ENCODE measurements at places on chromosomes 4 and X.

DNA sequence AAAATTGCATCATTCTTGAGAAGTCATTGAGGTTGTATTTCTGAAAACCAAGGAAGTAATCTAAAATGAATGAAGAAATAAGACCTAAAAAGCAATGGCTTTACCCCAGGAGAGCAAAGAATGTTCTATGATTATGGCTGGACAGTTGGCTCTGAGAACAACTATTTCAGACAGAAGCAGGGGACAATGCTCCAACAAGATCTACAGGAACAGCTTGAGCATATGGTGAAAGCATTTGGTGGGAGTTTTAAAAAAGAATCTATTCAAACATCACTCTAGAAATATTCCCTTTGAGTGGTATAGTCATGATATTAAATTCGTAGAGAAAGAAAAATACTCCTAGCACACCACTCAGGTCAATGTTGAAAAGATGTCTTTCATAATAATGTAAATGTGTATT lies 26.7 kb downstream of the DYNLT3 start:
- DNase-seq = no peak

DNA sequence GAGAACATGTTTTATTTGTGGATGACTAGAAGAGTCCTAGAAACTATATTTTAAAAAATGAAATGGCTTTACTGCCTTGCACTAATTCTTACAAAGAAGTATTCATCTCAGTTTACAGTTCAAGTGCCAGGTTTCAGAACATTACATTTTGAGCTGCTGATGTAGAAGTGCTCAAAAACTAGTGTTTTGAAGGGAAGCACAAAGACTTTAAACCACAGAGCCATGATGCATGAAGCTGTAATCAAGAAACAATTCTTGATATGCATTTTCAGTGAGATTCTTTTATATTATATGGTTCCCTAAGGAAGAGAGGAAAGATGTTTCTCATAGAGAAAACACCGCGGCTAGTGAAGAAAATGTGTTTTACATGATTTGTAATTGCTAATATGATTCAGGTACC lies 1163.0 kb downstream of the RAPGEF2 start:
- no peak for DNase-seq

DNA sequence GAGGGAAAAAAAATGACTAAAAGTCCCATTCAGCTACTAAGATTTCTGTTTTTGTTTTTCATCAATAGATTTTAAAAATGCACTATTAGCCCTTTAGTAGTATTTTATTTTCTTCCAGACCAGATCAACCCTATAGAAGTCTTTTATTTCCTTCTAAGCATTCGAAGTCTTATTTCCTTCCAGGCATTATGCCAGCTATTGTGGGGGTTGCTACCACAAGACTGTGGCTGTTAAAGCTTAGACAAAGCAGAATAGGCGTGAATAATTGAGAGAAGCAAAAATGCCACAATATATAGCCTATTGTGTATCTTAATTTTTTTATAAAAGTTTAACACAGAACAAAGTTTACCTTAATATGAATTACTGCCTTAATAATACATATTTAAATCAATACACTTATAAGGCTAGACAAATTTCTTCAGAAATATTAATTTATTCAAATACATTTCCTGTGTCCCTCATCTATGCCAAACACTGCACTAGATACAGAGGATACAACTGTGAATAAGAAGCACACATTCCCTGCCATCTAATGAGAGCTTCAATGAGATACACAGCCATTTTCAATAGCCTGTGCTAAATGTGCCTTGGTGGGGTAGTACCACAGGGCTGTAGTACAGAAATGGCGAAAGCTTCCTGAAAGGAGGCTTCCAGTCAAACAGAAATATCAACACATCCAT lies 33.1 kb downstream of the SLC10A7 start:
- no peak for DNase-seq

GRCh38 chr4:6292376-6293096 lies 22.9 kb downstream of the WFS1 start:
- no peak for DNase-seq

GRCh38 chr4:174575436-174575835 lies 53.1 kb upstream of the HPGD start:
- DNase-seq = no peak

GRCh38 chr4:13970349-13970748 lies 342.8 kb upstream of the BOD1L1 start:
- DNase-seq = no peak

DNA sequence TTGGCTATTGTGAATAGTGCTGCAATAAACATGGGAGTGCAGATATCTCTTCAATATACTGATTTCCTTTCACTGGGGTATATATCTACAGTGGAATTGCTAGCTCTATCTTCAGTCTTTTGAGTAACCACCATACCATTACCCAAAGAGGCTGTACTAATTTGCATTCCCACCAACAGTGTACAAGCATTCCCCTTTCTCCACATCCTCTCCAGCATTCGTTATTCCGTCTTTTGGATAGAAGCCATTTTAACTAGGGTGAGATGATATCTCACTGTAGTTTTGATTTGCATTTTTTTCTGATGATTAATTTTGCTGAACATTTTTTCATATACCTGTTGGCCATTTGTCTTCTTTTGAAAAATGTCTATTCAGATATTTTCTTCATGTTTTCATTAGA lies 110.3 kb downstream of the PRDM5 start:
- no peak for DNase-seq

GRCh38 chr4:180437601-180438000 lies 1805.6 kb upstream of the TENM3 start:
- DNase-seq = no peak

DNA sequence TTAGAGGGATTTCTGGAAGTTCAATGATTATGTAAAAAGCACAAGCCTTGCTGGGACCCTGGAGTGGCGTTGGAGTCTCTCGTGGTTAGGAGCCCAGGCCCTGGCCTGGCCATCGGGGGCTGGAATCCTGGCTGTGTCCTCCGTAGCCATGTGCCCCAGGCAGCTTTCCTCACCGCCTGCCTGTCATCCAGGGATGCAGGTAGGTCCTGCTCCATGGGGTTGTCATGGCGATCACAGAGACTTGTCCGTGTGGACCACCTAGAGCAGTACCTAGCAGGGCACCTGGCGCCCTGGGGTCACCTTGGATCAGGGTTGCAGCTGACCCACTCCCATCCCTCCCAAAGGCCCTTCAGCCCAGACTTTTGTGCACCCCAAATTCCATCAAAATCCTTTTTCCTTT lies 30.2 kb upstream of the WFS1 start:
- no peak for DNase-seq

DNA sequence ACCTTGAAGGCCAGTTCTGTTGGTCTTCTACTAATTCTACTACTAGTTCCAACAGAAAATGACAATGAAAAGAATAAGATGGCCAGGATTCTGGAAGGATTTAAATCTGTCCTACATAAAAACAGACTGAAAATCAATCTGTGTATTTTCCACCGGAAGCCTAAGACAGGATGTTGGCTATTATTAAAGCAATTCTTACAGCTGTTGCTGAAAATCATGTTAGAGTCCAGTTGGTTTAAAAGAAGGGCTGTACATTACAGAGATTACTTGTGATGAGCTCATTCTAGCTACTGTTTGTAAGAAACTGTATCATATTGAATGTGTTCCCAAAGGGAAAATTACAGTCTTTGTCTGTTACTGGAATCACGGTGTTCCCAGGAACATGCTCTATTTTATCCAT lies 54.8 kb upstream of the MAGEB16 start:
- DNase-seq = no peak

DNA sequence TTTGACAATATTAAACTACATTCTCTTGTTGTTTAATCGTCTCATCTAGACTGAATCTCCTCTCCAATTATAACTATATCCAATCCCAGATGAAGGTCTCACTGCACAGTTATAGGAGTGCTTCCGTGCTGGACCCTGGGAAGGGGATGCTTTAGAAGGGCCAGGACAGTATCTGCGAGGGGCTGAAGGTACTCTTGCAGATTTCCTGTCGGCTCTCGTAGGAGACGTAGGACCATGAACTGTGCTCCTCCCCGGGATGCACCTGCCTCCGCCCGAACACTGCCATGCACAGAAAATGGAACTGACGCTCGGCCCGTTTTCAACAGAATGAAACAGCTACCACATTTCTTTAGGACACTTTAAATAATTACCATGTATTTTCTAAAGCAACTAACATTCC lies 39.4 kb downstream of the FAT1 start:
- no peak for DNase-seq

GRCh38 chr4:41551536-41551935 lies 13.6 kb downstream of the LIMCH1 start:
- DNase-seq = no peak

GRCh38 chrX:2503591-2504500 lies 3.1 kb upstream of the DHRSX start:
- DNase-seq = no peak

Measured in DMS79 (cell line).